ENCODE measurements at places on chromosomes 13 and 19.

- no peak for DNase-seq
These were observed 4.6 kb upstream of the SSBP4 start for GRCh38 chr19:18414504-18415177.

DNA sequence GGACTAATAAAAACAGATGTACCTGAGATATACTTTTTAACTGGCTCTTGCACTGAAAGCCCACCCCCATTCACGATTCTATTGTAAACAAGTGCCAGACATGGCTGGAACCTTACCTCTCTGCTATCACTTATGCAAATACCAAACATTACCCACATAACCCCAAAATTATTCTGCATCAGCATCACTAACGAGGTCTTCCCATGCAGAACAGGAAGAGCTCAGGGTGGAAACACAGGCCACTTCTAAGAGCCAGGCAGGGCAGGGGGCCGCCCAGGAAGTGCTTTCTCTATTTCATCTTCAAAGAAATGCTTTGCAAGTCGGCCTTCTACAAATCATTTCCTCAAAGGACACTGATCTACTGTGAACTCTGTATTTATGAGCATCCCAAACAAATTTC is 7.3 kb downstream of the IRS2 start:
- no peak for DNase-seq

- no peak for DNase-seq
These were observed 72.7 kb downstream of the IRS2 start for GRCh38 chr13:109713681-109714080.

- no peak for DNase-seq
These were observed 80.3 kb downstream of the ANKRD10 start for GRCh38 chr13:110834572-110834971.

GRCh38 chr13:98487522-98487921 is 89.4 kb downstream of the STK24 start:
- DNase-seq: no peak

Measured in stimulated activated CD8-positive, alpha-beta memory T cell treated with anti-CD3 and anti-CD28 coated beads, Interleukin-4, amount 100 ng/mL, for 24 hours (primary cell).